GM23248 (cell line): ENCODE measurements at places on chromosomes 11 and 22. TPM values are rescaled to one million over a fixed set of nuclear protein-coding genes. Genes with fewer than 3 reads are reported as not detected.

Gene CACNA1I
- not detected in 2 replicates for total RNA-seq

Gene FIBIN
- 45.3 and 48.1 TPM in 2 replicates for total RNA-seq

Gene OSM
- not detected in 2 replicates for total RNA-seq

Gene MPZL2
- total RNA-seq: not detected in 2 replicates
